ENCODE measurements at places on chromosomes 5 and 9.

GRCh38 chr5:97919719-97920118 lies 736.7 kb upstream of the RIOK2 start:
- DNase-seq: no peak

- no peak for DNase-seq
Observed at GRCh38 chr5:65986050-65986451, 59.7 kb downstream of the ERBIN start.

GRCh38 chr5:92801911-92802310 lies 779.1 kb downstream of the NR2F1-AS1 start:
- DNase-seq: no peak

DNA sequence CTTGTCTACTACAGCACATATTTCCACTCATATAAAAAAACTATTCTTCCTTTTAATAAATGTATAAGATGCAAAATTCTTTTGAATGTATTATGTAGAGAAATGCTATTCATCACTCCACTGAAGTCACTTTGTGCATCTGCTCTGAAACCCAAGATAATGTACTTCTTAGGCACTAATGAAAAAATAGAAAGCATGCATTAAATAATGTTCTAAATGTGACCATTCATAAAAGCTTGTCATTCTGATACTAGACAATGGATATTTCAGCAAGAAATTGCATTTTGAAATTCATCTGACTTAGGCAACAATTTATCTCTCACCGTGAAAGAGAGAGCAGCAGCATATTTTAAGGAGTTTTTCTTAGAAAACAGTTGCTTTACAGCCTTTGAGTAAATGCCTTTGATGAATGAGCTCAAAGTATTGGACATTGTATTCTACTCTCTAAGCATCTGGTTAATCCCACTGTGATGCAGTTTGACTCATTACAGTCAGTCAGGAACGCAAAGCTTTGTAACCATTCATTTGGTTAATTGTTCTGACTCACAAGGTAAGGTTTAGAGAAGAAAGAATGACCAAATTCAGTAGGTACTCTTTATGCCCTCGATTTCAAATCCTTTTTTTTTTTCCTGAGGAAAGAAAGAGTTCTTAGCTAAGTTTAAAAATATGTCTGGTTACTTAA lies 2233.8 kb upstream of the C9orf72 start:
- DNase-seq: no peak

DNA sequence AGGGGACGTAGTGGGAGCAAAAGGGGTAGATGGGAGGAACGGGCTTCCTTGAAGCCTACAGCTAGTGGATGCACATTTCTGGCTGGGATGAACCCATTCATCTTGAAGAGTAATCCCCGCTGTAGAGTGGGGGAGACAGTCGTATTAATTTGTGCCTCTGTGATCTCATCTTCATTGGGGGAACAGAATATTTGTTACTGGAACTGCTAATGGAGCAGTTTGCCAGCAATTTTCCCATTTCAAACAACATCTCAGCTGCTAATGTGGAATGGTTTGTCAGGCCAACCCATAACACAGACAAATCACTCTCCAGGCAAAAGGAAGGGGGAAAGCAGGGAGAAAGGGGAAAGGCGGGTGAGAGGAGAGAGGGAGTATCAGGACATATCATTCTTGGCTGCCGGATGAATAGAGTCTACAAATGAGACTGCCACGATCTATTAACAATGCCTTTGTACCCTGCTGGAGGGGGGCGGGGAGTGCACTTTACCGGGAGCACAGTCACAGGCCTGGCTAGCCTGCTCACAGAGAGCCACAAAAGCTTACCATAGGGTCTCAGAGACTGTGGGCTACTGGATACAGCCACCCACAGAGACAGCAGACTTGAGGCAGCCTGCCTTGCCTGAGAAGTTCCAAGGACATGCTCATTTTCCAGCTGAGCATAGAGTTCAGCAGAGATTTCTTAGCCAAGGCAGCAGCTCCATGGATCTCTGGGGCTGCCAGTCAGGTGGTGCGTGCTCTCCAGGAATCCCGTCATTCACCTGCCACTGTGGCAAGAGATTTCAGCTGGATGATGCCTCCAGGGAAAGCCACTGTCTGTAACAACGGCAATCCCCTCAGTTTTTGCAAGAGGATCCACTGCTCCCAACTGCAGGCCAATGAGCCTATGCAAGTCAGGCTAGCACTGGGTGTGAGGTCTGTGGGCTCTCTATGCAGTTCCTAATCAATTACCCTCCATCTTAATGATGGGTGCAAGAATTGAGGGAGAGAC lies 217.7 kb upstream of the PANK3 start:
- no peak for DNase-seq

DNA sequence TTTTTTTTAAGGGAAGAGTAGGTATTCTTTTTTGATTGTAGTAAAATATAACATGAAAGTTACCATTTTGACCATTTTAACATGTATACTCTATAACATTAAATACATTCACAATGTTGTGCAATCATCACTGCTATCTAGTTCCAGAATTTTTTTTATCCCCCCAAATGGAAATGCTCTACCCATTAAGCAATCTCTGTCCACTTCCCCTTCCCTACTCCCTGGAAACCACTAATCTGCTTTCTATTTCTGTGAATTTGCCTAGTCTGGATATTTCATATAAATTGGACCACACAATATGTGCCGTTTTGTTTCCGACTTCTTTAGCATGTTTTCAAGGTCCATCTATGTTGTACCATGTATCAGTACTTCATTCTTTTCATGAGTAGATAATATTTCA lies 429.5 kb downstream of the TLE1 start:
- DNase-seq: no peak

DNA sequence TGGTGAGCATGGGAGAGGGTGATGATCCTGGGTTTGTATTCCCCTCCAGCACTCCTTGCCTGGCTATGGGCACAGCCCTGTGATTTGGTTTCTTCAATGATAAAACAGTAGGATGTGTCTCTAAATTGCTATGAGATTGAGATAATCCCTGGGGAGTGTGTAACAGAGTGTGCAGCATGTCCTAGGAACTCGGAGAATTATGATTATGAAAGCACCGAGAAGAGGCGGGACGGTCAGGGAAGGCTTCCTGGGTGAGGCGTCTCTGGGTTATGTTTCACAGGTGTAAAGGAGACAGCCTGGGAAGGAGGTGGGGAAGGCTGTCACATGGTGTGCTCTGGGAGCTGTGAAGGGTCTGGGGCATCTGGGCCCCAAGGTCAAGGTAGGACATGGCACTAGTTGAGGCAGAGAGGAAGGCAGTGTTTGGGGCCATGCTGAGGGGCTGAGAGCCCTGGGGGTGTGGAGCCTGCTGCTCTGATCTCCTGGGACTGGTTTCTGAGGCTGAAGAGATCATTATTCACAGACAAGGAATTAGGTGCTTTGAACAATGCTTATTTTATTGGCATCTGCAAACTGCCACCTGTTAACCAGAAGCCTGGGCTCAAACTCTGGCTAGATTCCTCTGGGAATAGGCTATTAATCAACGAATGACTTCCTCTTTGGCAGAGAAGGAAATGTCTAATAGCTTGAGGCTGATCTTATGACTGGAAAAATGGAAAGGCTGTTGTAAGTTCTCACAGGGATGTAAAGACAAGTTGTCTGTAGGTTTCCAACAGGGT lies 73.8 kb upstream of the IL12B start:
- no peak for DNase-seq

- no peak for DNase-seq
Observed at GRCh38 chr9:24293386-24293785, 252.3 kb downstream of the IZUMO3 start.

DNA sequence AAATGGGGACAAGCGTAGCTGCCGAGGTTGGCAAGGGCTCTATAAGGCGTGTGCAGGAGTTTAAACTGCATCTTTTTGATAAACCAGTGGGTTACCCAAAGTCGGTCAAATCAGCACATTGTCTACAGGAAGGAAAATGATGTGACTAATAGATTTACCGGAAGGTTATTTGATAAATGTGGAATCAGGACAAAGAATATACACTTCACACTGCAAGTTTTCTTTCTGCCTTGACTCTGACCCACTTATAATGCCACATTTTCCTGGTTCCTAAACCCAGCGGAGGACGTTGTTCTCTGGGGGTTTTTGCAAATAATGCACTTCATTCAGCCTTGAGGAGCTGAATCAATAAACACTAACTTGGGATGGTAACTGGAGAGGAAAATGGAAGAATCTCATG lies 76.8 kb downstream of the TTLL11 start:
- DNase-seq: no peak

GRCh38 chr5:6676702-6677101 lies 36.5 kb upstream of the TENT4A start:
- DNase-seq: no peak

DNA sequence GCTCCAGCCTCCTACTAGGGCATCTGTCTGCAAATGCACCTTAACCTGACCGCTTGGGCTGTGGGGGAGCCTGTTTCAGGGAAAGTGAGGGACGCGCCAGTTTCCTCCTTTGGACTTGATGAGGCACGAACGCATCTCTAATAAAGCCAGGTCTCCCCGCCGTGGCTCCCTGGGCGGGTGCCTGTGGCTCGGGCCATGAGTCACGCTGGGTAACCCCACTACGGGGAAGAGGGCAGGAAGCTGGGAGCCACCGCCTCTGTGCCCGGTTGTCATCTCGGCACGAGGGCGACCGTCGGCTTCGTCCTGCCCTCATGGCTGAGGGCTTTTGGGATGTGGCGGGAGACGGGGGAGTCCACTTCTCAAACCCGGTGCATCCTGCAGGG lies 12.1 kb downstream of the NOTCH1 start:
- peak; percentile 60 for DNase-seq

GRCh38 chr9:136527131-136527530 lies 18.7 kb downstream of the NOTCH1 start:
- DNase-seq: no peak

DNA sequence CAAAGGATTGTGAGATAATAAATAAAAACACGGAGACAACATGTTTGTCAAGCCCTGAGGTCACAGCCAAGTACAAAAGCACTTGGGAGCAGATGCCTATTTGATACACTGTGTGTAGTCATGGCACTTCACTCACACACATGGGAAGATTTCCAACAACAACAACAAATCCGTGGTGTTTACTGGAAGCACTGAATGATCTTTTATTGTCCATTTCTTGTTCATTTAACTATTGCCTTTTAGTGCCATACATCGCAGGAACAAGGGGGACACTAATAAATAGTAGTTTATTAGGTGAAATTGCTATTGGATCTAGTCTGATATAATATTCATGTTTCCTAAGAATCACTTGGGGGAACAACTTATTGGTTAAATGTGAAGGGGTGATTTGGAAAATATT lies 20.4 kb upstream of the GDNF start:
- DNase-seq: no peak

DNA sequence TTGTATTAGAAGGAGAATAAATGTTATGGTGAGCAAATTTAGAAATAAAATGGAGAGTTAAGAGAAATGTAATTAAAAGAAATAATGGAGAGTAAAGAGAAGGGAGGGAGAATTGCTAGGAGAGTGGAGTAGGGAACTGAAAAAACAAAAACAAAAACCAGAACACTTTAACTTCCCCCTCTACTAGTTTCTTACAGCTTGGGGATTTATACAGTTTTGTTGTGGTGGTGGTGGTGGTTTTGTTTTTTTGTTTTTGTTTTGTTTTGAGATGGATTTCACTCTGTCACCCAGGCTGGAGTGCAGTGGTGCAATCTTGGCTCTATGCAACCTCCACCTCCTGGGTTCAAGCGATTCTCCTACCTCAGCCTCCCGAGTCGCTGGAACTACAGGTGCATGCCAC lies 322.4 kb downstream of the TMEM167A start:
- DNase-seq: no peak

GRCh38 chr9:122835313-122835731 lies 6.9 kb upstream of the PDCL start:
- no peak for DNase-seq

DNA sequence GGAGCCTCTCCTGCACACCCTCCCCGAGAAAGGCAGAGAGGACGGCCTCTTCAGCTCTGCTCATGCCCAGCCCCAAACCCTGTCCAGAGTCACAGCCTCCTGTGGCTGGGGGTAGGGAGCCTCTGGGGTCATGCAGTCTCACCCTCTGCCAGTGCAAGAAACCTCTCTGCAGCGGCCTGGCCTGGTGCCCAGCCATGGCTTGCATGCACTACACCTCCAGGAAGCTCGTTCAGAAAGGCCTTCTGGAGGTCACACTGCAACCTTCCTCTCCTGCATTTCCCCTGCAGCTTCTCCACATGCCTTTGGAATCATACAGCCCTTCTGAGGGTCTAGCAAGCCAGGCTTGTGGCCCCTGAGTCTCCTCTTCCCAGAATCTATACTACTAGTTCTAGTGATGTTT lies 17.9 kb downstream of the CSF1R start:
- no peak for DNase-seq

- DNase-seq: no peak
Observed at GRCh38 chr5:107567901-107568671, 102.7 kb downstream of the EFNA5 start.

DNA sequence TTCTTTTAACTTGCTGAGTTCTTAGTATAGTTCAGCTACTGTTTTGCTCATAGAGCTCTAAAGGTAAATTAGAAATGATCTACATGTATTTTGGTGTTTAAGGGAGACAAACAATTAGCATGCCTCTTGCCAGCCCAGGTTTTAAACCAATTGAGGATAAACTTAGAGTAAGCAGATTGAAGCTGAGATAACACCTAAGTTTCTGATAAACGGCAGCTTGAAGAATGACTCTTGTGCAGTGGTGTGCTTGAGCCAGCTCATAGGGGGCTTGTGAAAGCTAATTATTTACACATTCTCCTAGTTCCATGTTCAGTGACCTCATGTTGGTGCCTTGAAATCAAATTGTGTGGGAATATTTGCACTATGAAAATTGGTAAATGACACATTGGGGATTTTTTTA lies 193.0 kb downstream of the PRR16 start:
- no peak for DNase-seq

DNA sequence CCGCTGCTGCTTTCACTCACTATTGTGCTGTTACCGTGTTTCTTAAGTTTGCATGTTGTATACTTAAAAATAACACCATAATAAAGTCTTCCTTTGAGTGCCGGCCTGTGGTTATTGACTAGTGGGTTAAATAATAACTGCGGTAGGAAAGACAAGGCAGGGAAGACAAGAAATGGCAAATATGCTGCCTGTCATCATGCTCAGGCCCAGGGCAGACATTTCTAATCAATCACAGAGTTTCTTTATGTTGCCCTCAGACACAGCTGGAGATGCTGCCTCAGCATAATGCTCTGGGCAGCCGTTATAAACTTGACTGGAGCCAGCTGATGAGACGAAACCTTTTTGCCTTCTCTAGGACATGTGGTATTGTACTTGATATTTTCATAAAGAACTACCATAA lies 215.0 kb downstream of the GAPVD1 start:
- no peak for DNase-seq

GRCh38 chr5:10746711-10747110 lies 14.3 kb downstream of the DAP start:
- no peak for DNase-seq
